ENCODE measurements at places on chromosomes 16 and 17. TPM values are rescaled to one million over a fixed set of nuclear protein-coding genes. Genes with fewer than 3 reads are reported as not detected.

MRPS23 gene
- 52.8 TPM for polyA plus RNA-seq

IL17C gene
- polyA plus RNA-seq = not detected

SCGB1C2 gene
- not detected for polyA plus RNA-seq

GRCh38 chr17:34110315-34110714 lies 144.8 kb upstream of the CCL2 start:
- no peak for DNase-seq

- DNase-seq = no peak
Observed at GRCh38 chr17:8847891-8848290, 19.6 kb downstream of the PIK3R6 start.

DNA sequence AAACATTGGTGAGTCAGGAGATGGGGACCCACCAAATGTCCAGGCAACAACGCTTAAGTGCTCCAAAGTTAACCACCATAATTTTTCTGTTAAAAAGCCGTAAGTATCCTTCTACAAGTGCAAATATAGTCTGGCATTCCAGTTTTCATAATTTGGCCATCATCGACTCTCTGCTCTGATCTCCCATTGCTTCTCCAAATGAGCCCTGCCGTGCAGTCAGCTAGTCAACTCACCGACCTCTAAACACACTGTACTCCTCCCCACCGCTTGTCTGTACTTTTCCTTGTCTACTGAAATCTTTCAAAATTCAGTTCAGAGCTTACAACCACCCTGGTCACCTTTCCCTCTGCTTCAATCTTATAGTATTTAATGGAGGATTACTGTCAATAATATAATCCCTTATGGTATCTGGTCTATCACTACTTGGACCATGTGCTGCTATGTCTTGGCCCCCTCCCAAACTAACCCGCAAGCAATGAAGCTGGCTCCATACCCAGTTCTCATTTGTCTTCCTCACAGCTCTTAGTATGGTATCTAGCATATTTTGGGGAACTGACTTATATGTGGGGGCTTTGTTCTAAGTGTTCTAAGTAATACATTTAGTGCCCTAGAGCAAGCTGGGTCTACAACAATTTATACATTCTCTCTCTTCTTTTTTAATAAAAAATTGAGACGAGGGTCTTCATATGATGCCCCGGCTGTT lies 52.7 kb upstream of the SLC25A19 start:
- DNase-seq = no peak

DNA sequence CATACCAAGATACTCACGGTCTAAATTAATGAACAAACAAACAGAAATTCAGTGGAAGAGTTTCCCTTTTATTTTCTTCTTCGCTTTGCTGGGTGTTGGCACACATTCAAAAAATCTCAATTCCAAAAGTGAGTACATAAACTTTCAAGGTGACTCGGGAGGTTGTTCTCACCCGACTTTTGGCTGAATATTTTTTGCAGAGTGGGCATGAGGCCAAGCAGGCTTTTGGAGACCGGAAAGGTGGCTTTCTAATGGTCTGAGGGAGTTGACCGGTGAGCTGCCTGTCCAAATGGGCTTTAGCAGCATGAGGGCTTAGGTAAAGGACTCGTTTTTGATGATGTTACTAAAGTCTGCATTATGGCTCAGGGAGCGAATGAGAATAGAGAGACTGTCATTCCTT lies 318.7 kb downstream of the CPPED1 start:
- DNase-seq = no peak

GRCh38 chr16:78993346-78993745 lies 607.2 kb downstream of the MAF start:
- DNase-seq = no peak

- DNase-seq = no peak
Observed at GRCh38 chr16:58789351-58789750, 55.2 kb upstream of the GOT2 start.

GRCh38 chr17:77694391-77695363 lies 263.8 kb upstream of the TNRC6C start:
- no peak for DNase-seq

DNA sequence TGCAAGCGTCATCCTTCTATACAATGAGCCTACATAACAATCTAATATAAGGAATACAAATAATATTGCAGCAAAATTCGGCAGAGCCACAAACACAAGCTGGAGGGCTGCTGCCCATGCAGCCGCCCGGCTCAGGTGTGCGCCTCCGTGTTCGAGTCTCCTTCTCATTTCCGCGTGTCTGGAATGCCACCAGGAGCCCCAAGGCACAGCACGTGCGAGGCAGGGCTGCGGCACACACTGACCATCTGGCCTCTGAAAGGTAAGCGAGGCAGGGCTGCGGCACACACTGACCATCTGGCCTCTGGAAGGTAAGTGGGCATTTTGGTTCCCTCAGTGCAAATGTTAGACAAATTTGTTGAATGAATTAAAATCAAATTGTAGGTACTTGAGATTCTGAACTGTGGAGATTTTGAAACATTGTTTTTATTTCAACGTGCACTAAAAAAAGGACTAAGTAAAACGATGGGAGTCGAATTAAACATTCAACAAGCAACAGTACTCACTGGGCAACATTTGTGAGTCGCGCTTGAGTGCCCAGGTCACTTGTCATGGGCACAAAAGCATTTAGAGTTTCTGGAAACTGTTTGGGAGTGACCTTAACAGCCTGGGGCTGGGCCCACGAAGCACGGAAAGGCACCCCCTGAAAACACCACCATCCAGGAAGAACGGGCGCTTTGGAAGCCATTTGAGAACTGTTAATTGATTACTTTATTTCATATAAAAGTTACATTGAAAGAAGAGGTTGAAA lies 37.4 kb downstream of the ZDHHC7 start:
- DNase-seq = no peak

DNA sequence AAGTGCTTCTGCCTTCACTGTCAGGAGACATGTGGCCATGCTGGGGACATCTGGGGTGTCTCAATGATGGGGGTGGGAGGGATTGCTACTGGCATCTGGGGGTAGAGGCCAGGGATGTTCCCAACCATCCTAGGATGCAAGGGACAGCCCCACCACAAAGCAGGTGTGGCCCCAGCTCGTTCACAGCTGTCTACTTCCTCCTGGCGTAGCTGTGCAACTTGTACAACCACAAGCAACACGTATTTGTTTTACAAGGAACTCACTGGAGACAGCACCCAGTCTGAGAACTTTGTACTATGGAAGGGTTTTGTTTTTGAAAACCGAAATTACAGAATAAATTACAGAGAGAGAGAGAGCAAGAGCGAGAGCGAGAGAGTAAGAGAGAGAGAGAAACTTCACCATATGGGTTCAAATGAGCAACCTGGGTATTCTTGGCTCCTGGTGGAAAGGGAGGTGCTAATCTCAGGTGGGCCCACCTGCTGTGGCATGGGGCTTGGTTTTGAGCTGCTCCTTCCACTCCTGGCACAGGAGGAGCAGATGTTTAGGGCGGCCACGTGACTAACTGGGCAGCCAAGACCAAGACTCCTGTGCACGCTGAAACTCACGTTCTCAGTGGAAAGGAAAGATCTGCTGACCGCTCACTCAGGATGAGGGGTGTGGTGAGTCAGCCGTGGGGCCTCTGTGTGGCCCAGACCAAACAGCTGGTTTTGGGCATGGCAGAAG lies 17.5 kb upstream of the TNFRSF13B start:
- no peak for DNase-seq

Measured in keratinocyte (primary cell).